Stimulated activated CD4-positive, alpha-beta T cell treated with anti-CD3 and anti-CD28 coated beads, Interleukin-4, amount 100 ng/mL, for 24 hours (primary cell): ENCODE measurements at places on chromosomes 5 and 9.

DNA sequence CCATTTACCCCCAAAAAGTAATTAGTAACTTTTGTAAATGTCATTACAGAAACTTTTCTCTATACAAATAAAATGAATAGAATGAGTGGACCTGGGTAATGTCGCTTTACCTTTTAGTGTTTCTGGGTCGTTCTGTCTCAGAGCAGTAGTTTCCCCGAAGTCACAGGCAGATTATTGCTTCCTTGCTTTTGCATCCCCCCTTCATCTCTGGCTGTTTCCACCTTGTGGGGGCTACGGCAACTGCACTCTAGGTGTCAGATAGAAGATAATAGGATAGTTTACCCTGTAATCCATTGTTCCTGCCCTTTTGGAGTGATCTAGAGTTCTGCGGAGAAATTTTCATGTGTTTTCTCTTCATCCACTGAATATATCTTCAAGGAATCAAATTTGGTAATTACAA lies 68.7 kb downstream of the PRR16 start:
- no peak for DNase-seq

GRCh38 chr5:128009403-128009802 lies 74.2 kb upstream of the SLC12A2 start:
- DNase-seq, result no peak

- no peak for DNase-seq
Observed at GRCh38 chr5:37771203-37771611, 68.6 kb downstream of the GDNF start.

- DNase-seq, result no peak
Observed at GRCh38 chr9:129282272-129282671, 104.2 kb upstream of the IER5L start.

DNA sequence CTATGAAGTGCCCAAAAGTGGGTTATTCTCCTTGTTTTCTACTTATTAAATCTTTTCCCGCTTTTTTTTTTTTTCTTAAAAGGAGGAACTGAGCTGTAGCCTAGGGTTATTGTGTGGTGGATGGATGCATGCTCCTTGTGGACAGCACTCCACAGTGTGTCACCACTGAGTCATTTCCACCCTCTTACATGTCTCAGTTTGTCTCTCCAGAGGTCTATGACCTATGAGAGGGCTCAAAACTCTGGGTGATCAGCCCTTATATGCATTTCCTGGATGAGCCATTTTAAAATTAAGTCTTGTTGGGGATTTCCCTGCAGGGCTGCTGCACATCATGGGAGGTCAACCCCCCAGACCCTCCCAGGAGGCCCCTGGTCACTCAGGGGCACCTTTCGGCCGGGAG lies 102.2 kb upstream of the MOCS2 start:
- no peak for DNase-seq

- no peak for DNase-seq
Observed at GRCh38 chr5:170296935-170297588, 515 bp downstream of the LCP2 start.

- DNase-seq, result no peak
Observed at GRCh38 chr5:171499611-171500010, 80.2 kb downstream of the FGF18 start.

GRCh38 chr5:170917113-170917512 lies 55.3 kb downstream of the RANBP17 start:
- no peak for DNase-seq

- DNase-seq, result no peak
Observed at GRCh38 chr9:72247549-72247948, 98.3 kb downstream of the GDA start.

DNA sequence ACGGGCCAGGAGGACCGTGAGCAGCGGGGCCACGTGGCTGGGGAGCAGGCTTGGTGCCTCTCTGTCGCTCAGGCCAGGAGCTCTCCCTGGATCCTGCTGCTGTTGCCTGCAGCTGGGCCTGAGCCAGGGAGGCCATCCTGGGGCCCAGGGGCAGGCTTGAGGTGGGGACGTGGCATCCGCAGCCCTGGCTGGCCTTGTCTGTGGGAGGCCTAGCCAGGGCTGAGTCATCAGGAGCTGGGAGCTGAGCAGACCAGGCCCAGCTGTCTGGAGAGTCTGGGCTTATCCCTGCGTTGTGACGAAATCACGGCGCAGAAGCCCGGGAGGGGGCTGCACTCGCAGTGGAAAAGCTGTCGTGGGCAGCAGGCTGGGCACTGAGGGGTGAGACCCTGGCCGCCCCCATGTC lies 138.8 kb upstream of the COL5A1 start:
- no peak for DNase-seq

GRCh38 chr9:127907867-127908659 lies 8.7 kb upstream of the ST6GALNAC6 start:
- no peak for DNase-seq

DNA sequence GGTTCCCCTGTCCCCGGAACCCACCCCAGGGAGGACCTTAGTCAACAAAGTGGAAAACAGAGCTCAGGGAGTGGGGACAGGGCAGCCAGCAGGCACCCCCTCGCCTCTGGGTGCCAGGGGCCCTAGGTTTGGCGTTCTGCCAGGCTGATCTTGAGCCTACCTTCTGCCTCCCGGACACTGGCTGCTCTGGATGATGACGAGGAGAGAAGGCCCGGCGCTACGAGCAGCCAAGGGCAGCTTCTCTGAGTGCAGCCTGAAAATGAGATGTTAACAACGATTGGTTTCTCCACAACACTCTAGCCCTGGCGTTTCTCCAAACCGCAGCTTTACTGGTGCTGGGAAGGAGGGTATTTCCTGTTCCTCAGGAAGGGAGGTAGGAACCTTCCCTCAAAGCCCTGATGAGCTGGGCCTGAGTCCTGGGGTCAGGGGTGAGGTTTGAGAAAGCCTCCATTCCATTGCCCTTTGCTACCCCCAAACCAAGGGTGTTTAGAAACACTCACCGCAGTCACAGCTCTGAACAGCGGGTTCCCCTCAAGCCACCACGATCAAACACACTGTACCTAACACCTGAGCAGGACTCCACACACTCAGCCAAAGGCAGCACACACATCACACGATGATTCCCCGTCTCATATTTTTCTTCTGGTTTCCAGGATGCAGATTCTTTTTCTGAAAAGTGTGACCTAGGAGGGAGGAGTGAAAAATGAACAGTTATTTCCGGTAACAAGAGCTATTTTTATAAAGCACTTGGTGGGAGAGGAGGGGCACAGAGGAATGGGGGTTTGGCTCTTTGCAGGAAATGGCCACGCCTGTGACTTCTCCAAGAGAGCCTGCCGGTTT lies at the start of gene STING1:
TSS of gene STING1 (minus strand) at position 709 of the 840 bp plus-strand sequence. CDS start 1,054 bp downstream, outside the sequence.
- peak; percentile 66 for DNase-seq

DNA sequence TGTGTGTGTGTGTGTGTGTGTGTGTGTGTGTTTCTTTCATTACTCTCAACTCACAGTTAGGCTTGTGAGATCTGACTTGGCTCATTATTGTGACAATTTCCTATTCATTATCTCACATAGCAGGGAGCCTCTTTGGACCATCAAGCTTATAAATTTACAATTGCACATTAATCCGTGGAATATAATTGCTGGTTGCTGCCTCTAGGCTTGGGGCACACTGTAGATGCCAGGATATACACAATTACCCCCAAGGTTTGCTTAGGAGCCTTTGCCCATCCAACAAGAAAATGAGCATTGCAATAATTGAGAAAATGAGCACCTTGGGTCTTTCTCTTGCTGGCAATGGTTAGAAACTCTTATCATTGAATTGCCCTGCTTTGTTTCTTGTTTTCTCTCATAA lies 161.6 kb upstream of the DMRTA1 start:
- no peak for DNase-seq

DNA sequence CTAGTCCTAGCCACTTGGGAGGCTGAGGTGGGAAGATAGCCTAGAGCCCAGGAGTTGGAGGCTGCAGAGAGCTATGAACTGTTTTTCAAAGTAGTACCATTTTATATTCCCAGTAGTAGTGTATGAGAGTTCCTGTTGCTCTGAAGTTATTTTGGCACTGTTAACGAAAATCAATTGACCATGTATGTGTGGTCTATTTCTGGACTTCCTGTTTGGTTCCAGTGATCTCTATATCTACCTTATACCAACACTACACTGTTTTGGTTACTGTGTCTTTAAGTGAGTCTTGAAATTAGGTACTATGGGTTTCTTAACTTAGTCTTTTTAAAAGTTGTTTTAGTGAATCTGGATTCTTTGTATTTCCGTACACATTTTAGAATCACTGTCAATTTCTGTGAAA lies 13.6 kb downstream of the SLF1 start:
- DNase-seq, result no peak

GRCh38 chr9:19788614-19789271 lies at the start of gene SLC24A2:
SLC24A2 (minus strand) TSS chr9:19789037.
- no peak for DNase-seq

GRCh38 chr9:22645893-22646292 lies 199.3 kb downstream of the DMRTA1 start:
- DNase-seq, result no peak

- peak; percentile 55 for DNase-seq
Observed at GRCh38 chr9:129836311-129837007, 1.2 kb downstream of the USP20 start.

GRCh38 chr5:96094904-96095303 lies 133.3 kb upstream of the ELL2 start:
- DNase-seq, result no peak

DNA sequence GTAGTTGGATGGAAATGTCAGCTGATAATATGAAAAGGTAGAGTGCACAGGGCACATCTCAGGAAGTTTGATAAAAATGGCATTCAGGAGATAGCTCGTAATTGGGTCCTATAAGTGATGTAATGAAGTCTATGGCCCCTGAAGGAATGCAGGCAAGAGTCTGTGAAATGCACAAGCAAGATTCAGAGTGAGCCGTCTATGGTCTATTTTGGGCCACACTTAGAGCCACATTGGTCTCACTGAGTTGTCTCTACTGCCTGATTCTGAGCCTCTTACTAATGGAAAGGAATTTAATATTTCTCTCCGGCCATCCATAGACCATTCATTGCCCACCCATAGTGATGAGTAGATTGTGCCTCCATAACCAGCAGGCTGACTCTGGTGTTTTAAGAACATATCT lies 111.3 kb upstream of the KCNN2 start:
- DNase-seq, result no peak

DNA sequence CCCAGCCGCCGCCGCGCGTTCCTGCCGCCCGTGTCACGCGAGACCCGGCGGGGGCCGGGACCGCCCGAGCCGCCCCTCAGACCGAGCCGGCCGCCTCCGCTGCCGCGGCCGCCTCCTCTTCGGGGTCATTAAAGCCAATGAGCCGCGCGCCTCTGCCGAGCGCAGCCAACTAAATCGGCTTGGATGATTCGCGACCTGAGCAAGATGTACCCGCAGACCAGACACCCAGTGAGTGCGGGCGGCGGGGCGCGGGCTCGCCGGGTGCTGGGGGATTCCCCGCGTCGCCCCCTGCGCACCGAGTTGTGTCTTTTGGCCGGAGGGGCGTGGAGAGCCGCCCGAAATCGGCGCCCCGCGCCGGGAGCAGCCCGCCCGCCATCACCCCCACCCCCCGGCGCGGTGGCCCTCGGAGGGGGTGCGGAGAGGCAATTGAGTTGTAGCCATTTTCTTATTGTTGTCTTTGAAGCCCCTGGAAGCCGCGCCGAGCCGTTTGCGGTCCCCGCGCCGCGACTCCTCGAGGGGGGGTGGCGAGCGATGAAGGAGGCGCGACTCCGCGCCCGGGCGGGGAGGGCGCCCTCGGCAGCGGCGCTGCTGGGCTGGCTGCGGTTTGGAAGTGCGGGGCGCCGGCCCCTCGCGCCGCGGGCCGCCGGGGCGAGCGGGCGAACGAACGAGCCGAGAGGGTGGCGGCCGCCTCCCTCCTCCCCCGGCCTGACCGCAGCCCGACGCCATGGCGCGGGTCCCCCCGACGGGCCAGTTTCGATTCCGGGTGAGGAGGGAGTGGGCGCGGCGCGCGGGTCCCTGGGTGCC lies 1.0 kb downstream of the TLE4 start:
- DNase-seq, result peak; percentile 61
